ENCODE measurements at places on chromosomes 5 and 9.

GRCh38 chr9:5041390-5042115, 56.5 kb downstream of the JAK2 start:
- no peak for DNase-seq

DNA sequence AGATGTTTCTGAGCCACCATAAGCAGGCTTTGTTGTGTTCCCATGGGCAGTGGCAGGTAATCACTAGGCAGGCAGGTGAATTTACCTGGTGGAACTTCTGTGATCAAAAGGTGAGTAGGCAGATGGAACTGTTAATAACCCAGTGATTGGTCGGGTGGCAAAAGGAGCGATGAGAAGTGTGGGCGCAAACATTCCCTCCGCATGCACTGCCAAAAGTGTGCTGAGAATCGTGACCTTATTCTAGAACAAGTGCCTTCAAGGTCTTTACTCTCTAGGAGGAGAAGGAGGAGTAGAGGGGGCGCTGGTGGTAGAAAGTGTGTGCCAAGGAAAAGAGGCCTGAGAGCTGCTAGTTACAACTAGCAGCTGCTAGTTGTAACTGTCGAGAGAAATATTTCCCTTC, 3.3 kb downstream of the OTULINL start:
- no peak for DNase-seq

DNA sequence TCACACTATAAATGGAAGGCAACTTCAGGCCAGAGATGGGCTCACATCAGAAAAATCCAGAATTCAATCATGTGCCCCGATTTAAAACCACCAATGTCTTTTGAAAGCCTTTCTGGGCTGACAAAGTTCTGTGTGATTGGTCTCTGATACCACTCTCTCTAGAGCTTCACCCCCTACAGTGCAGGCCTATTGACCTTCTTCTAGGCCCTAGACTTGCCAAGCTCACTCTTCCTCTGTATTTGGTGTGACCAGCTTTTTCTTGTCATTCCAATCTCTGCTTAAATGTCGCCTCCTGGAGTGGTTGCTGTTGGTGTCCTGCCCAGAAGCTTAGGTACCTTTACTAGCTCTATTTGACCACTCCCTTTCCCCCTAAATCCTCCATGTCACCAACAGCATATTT, 78.7 kb downstream of the GCNT4 start:
- no peak for DNase-seq

GRCh38 chr9:10613419-10613818, 617 bp upstream of the PTPRD start:
- no peak for DNase-seq

- DNase-seq, result no peak
Observed at GRCh38 chr5:83034036-83034435, 43.2 kb downstream of the TMEM167A start.

DNA sequence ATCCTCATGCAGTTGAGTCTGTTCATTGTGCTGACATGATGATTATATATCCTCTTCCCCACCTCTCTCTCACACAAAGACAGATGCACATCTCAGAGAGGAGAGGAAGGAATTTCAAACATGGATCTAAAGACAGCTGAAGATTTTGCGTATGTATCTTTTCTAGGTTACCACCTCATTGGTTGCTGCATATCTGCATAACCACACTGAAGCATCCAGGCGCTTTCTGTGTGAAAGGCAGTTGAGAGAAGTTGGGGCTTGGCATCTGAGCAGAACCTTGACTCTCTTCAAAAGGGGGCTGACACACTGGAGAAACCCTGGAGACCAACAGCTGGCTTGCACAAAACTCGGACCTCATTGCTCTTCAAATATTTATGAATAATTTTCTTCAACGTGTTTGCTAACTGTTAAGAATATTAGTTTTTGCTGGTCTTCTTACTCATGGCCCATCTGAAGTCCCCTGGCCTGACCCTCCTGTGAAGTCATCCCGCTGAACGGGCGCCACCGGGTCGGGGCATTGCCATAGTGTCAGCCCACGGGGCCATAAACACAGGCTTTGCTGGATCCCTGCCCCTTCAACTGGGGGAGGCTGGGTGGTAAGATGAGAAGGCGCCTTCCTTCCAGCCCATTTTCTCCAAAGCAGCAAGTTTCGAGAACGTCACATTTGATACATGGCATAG, 593.2 kb upstream of the CLINT1 start:
- DNase-seq, result no peak

- DNase-seq, result peak; percentile 52
Observed at GRCh38 chr9:469672-470551, 255.2 kb downstream of the DOCK8 start.

GRCh38 chr5:179152941-179153340, 92.8 kb downstream of the ZNF354C start:
- no peak for DNase-seq

Data from COLO829 (cell line).